Stimulated activated CD4-positive, alpha-beta T cell treated with anti-CD3 and anti-CD28 coated beads, Interleukin-4, amount 100 ng/mL, for 4 hours (primary cell): ENCODE measurements at places on chromosomes 1 and 21.
A peak's percentile ranks its signal among the peaks of the same experiment; 100 is the strongest.

DNA sequence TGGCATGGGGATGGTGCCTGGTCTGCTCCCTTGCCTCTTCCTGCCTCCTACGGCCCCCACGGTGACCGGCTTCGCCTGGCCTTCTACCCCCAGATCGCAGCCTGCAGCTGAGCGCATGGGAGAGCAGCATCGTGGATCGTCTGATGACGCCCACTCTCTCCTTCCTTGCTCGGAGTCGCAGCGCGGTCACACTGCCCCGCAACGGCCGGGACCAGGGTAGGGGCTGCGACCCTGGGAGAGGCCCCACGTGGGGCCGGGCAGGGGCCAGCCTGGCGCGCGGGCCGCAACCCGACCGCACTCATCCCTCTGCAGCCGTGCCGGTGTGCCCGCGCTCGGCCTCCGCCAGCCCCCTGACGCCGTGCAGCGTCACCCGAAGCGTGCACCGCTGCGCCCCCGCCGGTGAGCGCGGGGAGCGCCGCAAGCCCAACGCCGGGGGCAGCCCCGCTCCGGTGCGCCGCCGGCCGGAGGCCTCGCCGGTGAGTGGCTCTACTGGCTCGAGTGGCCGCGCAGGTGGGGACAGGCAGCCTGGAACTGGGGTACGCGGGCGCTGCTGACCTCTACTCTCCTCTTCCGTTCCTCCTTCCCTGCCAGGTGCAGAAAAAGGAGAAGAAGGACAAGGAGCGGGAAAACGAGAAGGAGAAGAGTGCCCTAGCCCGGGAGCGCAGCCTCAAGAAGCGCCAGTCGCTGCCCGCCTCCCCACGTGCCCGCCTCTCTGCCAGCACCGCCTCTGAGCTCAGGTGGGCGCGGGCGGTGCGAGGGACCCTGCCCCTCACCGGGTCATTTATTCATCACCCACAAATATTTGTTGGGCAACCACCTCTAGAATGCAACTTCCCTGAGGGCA, 20.4 kb downstream of the MAP7D1 start:
- DNase-seq, result no peak

- DNase-seq, result no peak
Observed at GRCh38 chr1:91948097-91948496, 1.1 kb upstream of the BRDT start.

GRCh38 chr1:42807056-42807668, 9.8 kb upstream of the ERMAP start:
- no peak for DNase-seq

DNA sequence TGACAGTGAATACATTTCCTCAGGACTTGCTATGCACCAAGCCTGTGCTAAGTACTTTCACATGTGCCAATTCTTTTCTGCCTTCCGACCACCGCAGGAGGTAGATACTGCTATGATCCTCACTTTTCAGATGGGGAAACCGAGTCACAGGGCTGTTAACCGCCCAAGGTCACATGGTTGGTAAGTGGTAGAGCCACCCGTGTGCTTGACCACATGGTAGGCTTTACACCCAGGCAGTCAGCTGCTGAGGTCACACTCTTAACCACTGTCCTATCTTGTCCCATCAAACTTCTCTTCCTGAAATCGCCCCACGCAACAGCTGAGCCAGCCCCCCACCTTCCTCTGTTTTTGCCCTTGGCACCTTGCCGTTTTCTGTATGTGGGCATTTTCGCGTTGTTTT, 31.0 kb upstream of the SDHB start:
- no peak for DNase-seq

GRCh38 chr1:107991371-107992066, 26.5 kb upstream of the VAV3 start:
- DNase-seq, result no peak

GRCh38 chr1:941588-942383, 17.3 kb downstream of the NOC2L start:
- DNase-seq, result no peak

DNA sequence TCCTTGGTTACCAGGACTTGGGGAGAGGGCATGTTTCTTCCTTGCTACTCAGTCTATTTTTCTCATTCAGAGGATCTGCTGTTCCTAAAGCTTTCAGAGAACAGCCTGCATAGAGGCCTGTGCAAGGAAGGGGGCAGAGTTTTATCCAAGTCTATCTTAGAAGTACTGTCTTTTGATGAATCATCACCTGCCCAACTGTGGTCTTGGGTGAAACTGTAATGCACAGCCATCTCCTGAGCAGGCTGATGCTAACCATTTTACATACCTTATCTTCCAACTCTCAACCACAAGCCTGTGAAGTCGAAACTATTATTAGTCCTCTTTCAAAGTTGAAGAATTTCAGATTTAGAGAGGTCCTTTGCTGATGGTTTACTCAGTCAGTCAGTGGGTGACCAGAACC, 368.0 kb downstream of the HHAT start:
- no peak for DNase-seq

DNA sequence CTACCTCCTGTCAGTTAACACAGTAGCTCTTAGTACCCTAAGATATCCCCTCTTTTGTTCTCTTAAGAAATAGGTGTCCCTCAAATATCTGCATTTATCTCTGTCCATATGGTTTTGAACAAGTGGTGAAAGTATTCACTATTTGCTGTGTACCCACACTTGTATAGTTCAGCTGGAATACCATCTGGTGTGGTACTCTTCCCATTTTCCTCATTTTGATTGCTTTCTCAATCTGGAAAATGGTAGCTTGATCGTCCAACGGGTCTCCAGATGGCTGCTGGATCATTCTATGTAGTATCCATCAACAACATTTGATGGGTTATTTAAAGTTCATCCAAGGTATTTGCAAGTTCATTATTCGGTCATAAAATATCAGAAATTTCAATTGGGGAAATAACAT, 100.3 kb upstream of the DPYD start:
- DNase-seq, result no peak

GRCh38 chr1:219405531-219406331, 207.2 kb downstream of the ZC3H11B start:
- no peak for DNase-seq

GRCh38 chr1:46302641-46303037, 777 bp downstream of the LRRC41 start:
- DNase-seq, result no peak

GRCh38 chr1:177432897-177433296, 262.1 kb downstream of the BRINP2 start:
- no peak for DNase-seq

DNA sequence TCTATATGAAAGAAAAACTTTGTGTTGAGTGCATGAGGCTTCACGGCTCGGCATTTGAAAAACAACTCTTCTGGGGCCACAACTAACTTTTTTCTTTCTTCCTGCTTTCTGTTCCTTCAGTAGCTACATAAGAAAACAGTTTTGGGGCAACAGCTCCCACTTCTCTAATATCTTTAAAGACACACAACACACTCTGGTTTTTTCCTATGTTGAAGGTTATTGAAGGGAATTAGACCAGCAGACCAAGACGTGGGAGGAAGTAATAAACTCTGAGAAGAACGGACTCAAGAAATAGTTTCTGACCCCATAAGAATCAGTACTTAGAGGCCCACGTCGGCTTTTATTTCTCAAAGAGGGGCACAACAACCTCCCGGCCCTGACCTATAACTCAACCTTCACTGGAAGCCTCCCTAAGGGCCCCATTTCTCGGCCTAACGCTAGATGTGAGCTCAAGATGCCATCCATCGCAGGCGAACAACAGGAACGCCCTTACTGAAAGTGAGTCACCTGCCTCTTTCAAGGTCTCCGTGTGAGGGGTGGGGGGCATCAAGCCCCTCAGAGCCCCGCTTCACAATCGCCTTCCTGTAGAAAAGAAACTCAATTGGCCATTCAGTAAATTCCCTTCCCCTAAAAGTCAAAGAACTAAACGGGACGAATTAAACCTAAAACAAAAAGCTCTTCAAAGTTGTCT, 844 bp downstream of the ZMYM6 start:
- DNase-seq, result peak; percentile 21

GRCh38 chr1:8097077-8097799, 71.1 kb upstream of the ERRFI1 start:
- no peak for DNase-seq

DNA sequence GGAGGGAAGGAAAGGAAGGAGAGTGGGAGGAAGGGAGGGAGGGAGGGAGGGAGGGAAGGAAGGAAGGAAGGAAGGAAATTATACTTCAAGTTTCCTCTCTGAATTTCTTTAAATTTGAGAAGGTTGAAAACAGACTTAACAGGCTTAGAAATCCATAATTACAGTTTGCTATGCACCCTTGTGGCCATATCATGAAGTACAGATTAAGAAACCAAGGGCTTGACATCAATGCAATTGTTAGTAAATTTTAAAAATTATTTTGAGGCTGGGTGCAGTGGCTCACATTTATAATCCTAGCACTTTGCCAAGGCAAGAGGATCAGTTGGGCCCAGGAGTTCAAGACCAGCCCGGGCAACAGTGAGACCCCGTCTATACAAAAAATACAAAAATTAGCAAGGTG, 14.4 kb downstream of the ANP32E start:
- DNase-seq, result no peak

DNA sequence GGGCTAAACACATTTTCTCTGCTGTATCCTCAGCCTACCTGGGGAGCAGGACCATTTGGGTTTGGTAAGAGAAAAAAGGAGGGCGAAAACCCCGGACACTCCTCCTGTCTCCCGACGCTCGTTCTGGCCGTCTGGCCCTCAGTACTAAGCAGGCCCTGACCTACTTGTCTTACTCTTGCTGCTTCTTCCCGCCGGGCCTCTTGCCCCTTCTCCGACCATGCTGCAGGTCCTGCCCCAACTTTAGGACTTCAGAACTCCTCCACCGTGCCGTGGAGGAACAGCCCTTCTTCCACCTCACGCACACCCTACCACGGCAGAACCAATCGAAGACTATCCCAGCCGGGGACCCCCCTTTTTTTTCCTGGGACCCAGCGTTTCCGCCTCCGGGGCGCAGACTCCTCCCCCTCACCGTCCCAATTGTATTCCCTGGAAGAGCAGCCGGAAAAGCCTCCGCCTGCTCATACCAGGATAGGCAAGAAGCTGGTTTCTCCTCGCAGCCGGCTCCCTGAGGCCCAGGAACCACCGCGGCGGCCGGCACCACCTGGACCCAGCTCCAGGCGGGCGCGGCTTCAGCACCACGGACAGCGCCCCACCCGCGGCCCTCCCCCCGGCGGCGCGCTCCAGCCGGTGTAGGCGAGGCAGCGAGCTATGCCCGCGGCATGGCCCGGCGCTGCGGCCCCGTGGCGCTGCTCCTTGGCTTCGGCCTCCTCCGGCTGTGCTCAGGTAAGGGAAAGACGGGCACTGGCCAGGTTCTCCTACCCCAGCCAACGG, at the start of gene CHRNB2:
Gene CHRNB2 (plus strand): TSS at position 393 of the 771 bp plus-strand sequence. CDS start 267 bp downstream, at position 660.
- peak; percentile 44 for DNase-seq

DNA sequence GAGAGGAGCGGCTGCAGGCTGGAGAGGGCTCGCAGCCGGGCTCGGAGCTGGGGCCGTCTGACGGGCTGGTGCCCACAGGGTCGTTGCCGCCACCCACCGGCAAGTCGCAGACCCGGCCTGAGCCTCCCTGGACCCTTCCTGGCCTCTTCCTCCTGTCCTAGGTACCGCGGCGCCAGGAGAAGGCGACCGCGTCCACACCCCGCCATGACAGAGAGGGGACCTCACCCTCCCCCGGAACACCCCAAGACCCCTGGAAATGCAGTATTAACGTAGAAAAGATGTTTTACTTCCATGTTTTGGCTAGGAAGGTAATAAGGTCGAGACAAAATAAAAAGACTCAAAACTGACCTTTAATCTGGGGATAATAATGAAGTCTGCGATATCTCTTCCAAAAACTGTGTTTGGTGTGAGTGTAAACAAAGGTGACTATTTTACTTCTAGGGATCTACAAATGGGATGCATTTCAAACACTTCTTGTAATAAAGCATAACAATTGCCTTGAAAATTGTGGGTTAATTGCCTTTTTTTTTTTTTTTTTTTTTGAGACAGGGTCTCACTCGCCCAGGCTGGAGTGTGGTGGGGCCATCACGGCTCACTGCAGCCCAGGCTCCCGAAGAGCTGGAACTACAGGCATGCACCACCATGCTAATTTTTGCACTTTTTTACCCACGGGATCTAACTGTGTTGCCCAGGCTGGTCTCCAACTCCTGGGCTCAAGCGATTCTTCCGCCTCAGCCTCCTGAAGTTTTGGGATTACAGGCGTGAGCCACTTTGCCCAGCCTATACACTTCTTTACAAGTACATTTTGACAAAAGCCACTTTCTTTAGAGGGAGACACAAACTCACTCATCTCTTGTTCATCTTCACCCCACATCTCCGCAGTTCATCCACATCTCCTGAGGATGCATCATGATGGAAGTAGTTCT, 838 bp upstream of the RSRP1 start:
- DNase-seq, result no peak

- DNase-seq, result no peak
Observed at GRCh38 chr1:30665216-30666010, 58.0 kb downstream of the MATN1 start.

DNA sequence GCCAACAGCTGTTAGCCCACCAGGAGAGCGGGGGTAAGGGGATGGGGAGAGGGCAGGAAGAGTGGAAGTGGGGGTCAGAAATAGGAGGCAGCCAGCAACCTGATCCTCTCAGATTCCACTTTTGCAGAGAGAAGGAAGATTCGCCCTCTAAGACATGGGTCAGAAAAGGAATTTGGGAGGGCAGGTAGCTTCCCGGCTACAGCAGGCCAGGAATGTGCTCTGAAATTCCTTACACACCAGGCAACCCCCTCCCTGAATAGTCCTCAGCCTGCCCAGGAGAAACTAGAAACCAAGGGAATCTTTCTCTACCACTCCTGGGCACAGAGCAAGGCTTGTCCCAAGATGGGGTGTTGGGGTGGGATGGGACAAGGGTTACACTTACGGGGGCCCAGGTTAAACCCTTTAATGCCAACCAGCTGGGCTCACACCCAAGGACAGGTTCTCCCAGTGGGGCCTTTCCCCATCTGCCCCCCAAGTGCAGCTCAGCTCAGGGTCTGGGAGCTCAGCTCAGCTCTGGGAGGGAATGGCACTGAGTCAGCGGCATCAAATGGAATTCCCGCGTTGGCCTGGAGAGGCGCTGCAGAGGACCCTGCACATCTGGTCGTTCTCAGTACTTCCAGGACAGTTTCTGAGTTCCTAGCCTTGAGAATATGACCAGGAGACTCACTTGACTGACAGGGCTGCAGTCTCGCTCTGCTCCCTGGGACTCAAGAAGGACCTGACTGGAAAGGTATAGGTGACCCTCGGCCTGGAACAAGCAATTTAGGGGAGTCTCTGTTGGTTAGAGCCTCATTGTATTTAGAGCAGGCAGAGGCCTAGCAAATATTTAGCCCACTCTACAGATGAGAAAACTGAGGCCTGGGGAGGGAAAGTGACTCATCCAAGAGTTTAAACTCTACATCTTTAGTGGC, 761 bp downstream of the TNNT2 start:
- no peak for DNase-seq

DNA sequence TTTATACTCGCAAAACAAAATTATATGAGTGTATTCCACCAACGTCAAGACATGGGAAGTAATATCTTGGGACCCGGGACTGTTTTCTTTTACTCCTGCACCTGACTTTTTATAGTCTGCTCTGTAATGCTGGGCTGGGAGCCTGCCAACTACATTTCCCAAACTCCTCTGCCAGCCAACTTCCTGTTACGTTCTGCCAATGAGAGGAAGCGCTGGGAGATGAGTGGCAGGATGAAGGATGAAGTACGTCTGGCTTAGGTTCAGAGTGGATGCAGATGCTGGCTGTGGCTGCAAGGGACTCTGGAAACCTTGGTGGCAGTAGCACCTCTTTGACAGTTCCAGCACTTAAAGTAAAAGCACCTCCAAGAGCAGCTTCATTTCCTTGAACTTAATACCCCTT, 59.6 kb downstream of the USP24 start:
- DNase-seq, result no peak

- DNase-seq, result no peak
Observed at GRCh38 chr1:31072304-31072746, 6.8 kb upstream of the PUM1 start.

- DNase-seq, result no peak
Observed at GRCh38 chr1:32150847-32151246, 28.6 kb upstream of the TXLNA start.
